ENCODE measurements at places on chromosomes 6 and 20.
A peak's percentile ranks its signal among the peaks of the same experiment; 100 is the strongest.

GRCh38 chr20:43658069-43658722 lies 8.7 kb upstream of the MYBL2 start:
- peak; percentile 47 for DNase-seq

- no peak for DNase-seq
Measured at GRCh38 chr6:69581581-69581980, 215.2 kb downstream of the LMBRD1 start.

- DNase-seq = no peak
Measured at GRCh38 chr20:52230409-52230808, 38.8 kb upstream of the ZFP64 start.

DNA sequence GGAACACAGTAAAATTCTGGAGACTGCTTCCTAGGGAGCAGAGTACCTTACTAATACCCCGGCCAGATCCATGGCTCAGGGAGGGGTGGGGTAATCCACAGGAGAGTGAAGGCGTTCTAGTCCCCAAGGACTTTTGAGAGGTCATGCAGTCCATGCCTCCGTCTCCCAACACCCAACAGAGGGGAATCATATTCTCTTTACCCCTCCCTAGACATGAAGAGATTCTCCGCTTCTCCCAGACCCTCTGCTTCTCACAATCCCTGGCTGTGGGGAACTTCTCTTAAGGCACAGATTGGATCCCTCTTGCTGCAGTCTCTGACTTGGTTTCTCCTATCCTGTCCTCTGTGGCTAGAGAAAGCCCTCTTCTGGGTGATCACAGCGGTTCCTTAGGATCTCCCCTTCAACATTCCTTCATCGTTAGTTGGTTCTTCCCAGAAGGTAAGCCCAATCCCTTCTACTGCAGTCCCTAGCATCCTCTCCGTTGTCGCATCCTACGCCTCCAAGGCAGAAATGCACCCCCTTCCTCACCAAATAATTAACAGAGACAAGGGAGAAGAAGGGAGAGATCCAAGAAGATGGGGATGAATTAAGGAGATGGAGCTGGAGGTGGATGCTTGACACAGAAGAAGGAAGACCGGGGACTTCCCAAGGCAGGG lies 562 bp downstream of the GGT7 start:
- DNase-seq = no peak

DNA sequence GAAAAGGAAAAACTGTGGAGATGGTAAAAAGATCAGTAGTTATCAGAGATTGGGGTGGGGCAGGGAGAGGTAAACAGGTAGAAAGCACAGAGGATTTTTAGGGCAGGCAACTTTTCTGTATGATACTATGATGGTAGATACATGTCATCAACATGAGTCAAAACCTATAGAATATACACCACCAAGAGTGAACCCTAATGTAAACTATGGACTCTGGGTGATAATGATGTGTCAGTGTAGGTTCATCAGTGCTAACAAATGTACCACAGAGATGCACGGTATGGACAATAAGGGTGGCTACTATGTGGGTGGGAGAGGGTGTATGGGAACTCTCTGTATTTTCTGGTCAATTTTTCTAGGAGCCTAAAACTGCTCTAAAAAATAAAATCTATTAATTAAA lies 18.5 kb downstream of the PACSIN1 start:
- DNase-seq = no peak

DNA sequence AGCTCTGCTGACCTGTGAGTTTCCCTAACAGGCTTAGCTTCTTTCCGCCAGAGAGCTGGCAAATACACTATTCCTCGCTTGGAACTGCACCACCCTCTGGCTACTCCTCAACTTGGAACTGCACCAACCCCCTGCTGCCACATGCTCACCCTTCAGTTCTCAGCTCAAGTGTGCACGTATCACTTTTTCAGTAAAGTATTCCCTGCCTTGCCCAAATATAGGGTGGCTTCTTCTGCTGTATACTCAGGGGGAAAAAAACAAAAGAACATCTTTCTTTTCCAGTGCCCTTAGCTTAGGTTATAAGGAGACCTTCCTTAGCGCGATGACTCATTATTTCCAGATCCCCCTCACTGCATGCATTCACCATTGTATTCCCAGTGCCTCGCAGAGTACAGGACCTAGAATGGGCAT lies 21.2 kb downstream of the GNAS-AS1 start:
- no peak for DNase-seq

DNA sequence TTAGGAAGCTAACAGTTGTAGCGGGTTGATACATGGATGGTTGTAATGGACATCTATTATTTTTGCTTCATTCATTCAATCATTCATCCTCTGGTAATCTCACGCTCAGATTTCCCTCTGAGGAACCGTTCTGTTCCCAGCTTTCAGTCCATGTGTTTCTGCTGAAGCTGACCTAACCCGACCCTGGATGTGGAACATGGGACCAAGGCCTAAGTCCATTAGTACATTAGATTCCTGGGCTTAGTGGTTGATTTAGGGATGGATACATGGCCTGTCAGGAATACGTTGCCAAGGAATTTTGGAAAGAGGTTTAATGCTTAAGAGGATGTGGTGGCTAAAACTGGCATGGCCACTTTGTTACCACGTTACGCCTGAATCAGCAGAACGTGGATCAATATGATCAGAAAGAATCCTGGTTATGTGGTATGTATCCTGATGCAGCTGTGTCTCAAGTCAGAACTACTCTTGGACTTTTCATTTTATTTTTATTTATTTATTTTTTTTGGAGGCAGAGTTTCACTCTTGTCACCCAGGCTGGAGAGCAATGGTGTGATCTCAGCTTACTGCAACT lies 4.1 kb upstream of the DHX35 start:
- DNase-seq = no peak

- DNase-seq = no peak
Measured at GRCh38 chr20:15475483-15475882, 1097.8 kb downstream of the KIF16B start.

DNA sequence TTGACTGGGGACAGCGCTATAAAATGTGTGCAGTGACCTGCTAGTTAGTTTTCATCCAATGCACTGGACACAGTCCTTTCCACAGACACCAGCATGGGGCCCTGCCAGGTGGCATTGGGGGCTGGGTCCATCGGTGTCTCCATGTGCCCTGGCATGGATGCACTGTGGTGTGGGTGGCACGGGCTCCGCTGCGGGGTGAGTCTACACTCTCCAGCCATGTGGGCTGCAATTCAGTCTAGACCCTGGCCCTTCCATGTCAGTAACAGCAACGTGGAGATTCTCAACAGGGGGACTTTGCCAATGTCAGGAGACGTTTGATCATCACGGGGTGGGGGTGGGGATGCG lies 100.0 kb downstream of the RAMACL start:
- no peak for DNase-seq

DNA sequence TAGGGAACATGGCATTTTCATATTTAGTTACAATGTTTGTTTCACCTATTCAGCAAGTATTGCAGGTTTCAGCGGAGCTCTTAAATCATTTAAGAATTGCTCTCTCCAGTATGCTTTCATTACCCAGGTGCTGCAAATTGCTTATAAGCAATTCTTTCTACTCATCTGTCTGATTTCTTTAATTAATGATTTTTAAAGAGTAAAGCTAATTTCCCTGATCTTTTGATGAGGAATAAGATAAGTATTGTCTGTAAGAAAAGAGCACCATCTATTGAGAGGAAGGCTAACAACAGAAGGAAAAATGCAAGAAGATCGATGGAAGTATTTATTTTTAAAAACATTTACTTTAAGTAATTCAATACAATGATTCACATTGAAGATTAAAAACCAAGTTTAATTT lies 2.0 kb downstream of the OPRM1 start:
- DNase-seq = no peak

DNA sequence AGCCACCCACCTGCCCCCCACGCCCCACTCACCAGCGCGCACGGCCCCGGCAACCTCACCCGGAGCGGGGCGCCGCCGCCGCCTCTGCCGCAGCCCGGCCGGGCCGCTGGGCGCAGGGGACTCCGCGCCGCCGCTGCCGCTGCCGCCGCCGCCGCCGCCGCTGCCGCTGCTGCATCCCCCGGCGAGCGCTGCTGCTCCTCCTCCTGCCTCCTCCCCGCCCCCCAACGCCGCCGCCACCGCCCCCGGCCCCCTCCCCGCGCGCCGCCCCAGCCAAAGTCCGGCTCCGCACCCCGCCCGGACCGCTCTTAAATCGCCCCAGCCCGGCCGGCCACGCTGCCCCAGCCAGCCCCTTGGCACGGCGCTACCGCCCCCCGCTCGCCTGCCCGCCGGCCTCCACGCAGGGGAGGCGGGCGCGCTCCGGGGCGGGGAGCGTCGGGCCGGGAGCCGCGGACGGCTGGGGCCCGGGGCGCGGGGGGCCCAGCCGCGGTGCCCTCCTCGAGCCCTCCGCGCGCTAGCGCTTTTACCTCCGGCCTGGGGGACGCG lies at the start of gene SULF2:
SULF2 (minus strand) TSS at position 171 of the 543 bp plus-strand sequence. CDS start 28,118 bp downstream, outside the sequence.
- no peak for DNase-seq

- no peak for DNase-seq
Measured at GRCh38 chr20:39885975-39886649, 802.9 kb downstream of the MAFB start.

GRCh38 chr20:14721926-14722452 lies 384.6 kb upstream of the FLRT3 start:
- DNase-seq = no peak

DNA sequence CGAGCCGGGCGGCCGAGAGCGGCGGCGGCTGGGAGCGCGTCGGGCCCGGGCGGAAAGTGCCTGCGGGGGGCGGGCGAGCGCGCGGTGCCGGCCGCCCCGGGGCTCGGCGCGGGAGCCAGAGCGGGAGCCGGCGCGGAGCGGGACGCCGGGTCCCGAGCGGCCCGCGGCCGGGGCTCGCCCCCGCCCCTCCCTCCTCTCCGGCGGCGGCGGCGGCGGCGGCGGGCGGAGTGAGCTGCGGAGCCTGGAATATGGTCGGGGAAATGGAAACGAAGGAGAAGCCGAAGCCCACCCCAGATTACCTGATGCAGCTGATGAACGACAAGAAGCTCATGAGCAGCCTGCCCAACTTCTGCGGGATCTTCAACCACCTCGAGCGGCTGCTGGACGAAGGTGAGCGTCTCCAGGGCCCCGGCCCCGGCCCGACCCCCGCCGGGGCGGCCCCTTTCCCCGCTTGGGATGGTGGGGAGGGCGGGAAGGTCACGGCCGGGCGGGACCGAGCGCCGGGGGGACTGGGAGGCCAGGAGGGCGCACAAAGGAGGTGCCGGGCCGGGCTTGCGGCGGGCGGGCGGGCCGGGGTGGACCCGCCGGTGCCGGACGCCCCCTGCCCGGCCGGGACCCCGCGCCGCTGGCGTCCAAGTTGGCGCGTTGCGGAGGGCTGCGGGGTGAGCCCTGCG lies 565 bp downstream of the QKI start:
- DNase-seq = no peak

GRCh38 chr20:19405958-19406357 lies 193.5 kb downstream of the SLC24A3 start:
- DNase-seq = no peak

- no peak for DNase-seq
Measured at GRCh38 chr6:4647414-4648365, 128.5 kb upstream of the CDYL start.

GRCh38 chr20:4944518-4945313 lies 56.6 kb downstream of the SLC23A2 start:
- no peak for DNase-seq

DNA sequence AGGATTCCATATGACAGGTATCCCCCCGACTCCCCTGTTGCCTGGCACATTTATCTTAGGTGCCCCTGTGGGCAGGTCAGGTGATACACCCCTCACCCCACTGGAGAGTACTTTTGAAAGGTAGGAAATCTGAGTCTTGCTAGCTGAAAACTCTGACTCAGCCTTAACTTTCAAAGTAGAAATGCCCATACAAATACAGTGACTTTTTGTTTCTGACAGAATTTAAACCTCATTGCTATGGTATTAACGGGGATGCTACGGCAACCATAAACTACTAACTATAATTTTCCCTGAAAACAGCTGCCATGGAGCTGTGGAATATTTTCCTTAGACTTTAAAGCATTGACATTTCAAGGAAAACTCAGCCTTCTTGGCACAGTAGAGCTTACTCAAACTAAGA lies 536.0 kb downstream of the RFPL4B start:
- DNase-seq = no peak

DNA sequence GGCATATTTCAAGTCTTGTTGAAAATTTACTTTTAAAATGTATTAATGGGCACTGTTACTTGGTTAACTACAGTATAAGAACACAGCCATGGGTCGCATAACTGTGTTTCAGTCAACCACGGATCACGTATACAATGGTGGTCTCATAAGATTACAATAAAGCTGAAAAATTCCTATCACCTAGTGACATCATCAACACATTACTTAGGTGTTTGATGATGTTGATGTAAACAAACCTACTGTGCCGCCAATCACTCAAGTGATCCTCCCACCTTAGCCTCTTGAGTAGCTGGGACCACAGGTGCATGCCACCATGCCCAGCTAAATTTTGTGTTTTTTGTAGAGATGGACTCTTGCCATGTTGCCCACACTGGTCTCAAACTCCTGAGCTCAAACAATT lies 16.7 kb upstream of the ETV7 start:
- DNase-seq = no peak

DNA sequence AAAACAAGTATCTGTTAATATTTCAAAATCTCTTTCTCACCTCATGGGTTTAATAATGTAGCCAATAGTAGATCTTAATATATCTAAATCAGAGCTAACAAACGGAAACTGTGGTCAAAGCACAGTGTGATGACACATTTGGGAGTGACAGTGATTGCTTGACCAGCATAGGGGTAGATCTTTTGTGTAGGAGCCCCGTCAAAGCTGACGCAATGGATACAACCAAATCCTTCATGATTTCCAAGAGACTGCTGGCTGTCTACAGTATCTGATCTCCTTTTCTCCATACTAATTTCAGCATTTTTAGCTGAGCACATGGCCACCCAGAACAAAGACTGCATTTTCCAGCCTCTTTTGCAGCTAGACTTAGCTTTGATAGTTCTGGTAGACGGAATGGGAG lies 299.3 kb upstream of the ECI2 start:
- no peak for DNase-seq

GRCh38 chr6:120681204-120681603 lies 653.1 kb downstream of the TBC1D32 start:
- DNase-seq = no peak

Data from stimulated activated CD8-positive, alpha-beta memory T cell treated with anti-CD3 and anti-CD28 coated beads, Interleukin-7, amount 100 ng/mL, for 48 hours (primary cell).